ENCODE measurements at places on chromosomes 2 and 18. TPM values are rescaled to one million over a fixed set of nuclear protein-coding genes. Genes with fewer than 3 reads are reported as not detected.

Gene COL5A2
- total RNA-seq = 253 TPM

Gene ANKRD62
- not detected for total RNA-seq

Gene RABL2A
- total RNA-seq = 6.9 TPM

Gene SNRPD1
- total RNA-seq = 9.2 TPM

Gene BOLL
- total RNA-seq = not detected

Gene CCDC85A
- total RNA-seq = not detected

Gene SULT1C2
- total RNA-seq = 0.26 TPM
